ENCODE measurements at places on chromosomes 1 and 21.

DNA sequence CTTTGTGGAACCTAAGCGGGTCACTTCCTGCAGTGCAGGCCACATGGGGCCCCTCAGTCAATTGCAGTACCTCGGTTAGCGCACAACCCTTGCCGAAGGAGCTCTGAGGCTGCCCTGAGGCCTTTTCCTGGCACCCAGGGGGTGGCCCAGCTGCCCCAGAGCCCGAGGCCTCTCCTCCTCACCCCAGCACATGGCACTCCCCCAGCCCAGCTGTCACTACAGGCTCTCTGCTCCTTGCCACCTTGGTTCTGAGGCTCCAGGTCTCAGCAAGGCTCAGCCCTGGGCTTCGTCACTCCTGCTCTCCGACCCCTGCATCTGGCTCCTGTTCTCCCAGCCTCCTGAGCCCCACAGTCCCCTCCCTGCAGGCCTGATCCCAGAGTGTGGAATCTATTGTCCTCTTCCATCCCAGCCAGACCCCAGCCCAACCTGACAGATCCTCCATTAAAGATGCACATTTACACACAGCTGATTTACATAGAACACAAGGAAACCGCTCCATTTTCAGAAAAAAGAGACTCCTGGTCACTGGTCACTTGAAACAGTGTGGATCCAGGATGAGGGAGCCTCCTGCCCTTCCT is 192.8 kb upstream of the POU3F1 start:
- no peak for DNase-seq

- DNase-seq, result no peak
These were observed 24.3 kb upstream of the RCAN1 start for GRCh38 chr21:34639250-34639649.

DNA sequence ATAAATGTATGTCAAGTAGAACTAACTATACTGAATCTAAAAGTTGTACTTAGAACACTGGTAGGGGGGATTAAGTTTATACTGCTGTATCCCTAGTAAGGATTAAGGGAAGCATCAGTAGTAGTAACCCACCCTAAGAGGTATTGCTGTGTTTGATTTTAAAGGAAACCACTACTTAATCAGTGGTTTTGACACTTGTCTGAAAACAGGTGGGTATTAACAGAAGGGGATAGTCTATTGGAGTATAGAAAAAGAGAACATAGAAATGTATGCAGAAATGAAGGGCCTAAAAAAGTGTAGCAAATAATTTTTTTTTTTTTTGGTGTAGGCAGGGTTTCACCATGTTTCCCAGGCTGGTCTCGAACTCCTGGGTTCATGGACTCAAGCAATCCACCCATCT is 2.2 kb downstream of the MIGA1 start:
- DNase-seq, result no peak

DNA sequence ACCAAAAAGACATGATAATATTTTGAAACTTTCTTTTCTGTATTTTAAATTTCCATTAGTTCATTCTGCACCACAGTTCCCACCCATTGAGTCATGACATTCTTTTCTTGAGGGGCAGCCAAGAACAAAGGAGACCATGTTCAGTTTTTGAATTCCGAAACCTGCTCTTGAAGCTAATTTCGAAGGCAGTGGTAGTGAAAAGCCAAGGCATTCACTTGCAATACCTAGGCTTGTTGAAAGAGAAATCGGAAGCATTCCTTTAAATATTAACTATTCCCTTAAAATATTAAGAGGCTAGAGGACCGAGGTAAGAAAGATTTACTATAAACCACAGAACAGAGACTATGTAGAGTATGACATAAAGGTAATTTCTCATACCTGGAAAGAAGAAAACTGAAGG is 256.3 kb downstream of the ADGRL2 start:
- DNase-seq, result peak; percentile 58

- DNase-seq, result no peak
These were observed 273.8 kb downstream of the MATN1 start for GRCh38 chr1:30449428-30450147.

- DNase-seq, result no peak
These were observed 33.1 kb downstream of the THRAP3 start for GRCh38 chr1:36257375-36257767.

GRCh38 chr1:245552331-245552730 is 397.5 kb downstream of the KIF26B start:
- no peak for DNase-seq

- no peak for DNase-seq
These were observed 75.3 kb downstream of the HLX start for GRCh38 chr1:220954321-220955075.

DNA sequence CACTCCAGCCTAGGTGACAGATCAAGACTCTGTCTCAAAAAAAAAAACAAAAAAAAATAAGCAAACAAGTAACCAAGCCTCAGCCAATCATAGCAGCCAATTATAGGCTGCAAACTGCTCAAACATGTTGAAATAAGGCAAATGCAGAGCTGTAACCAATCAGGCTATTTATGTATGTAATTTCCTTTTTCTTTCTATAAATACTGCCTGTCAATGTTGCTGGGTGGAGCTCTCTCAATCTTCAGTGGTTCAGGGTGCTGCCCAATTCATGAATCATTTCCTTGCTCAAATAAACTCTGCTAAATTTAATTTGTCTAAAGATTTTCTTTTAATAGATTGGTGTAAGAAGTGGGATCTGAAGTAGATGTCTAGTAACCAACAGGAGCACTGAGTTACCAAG is 11.6 kb upstream of the CD1D start:
- no peak for DNase-seq

GRCh38 chr21:42539931-42540343 is 26.3 kb downstream of the SLC37A1 start:
- DNase-seq, result no peak

- no peak for DNase-seq
These were observed 2.1 kb downstream of the ARID4B start for GRCh38 chr1:235325854-235326253.

DNA sequence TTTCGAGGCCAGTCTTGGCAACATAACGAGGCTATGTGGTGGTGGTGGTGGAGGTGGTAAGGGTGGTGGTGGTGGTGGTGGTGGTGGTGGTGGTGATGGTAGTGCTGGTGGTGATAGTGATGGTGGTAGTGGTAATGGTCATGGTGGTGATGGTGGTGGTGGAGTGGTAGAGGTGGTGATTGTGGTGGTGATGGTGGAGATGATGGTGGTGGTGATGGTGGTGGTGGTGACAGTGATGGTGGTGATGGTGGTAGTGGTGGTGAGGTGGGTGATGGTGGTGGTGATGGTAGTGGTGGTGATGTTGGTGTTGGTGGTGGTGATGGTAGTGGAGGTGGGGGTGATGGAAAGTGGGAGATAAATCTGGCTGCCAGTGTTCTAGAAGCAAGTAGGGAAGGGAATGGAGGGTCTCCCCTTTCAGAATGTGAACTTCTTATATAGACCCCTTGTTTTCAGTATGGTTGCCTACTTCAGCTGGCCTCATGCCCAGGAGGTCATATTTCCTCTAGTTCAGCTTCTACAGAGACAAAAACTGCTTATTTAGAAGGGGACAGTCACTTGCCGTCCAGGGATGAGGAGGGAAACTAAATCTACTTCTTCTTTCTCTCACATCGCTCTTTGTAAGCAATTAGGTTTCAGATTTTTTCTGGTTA is 27.5 kb downstream of the SH3BGR start:
- no peak for DNase-seq

GRCh38 chr1:39354572-39354971 is 136.9 kb upstream of the BMP8A start:
- no peak for DNase-seq

DNA sequence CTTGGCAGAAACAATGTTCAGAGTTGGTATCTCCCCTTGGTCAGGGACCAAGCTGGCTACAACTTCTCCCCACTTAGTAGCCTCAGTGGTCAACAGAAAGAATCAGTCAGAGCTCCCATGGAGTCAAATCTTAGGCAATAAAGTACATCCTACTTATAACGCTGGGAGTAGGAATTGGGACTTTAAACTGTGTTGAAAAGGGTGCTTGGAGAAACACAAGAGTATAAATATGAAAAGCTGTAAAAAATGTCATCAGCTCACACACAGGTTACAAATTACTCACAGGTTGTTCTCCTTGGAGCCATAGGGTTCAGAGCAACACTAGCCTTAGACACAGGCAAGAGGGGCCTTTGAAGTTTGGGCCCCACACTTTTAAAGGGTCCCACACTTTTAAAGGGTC is 67.4 kb downstream of the WLS start:
- no peak for DNase-seq

GRCh38 chr1:29426701-29427279 is 190.5 kb downstream of the PTPRU start:
- peak; percentile 4 for DNase-seq

DNA sequence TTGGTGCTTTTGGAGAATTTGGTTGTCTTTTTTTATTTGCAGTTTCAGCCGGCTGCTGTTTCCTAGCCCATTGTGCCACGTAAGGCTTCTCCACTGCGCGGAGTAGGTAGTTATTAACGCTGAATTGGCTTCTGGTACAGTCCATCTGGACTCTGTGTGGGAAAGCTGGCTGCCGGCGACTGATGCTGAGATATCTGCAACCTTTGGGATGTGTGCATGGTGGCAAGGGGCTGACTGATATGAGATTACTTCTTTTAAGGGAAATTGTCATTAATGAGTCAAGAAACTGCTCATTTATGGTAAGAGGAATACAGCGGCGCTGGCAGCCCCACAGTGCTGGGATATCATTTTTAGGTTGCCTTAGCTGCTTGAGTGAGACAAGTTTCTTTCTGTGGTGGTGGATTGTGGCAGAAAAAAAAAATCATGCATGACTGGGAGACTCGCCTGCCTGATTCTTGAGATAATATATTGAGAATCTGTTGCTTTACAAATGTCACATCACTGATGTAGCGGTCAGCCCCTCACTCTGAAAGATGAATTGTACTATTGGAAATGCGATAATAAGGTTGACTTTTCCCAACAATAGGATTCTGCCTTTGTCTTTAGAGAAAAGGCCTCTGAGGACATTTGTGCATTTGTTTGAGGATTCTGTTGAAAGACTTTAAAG is 2.5 kb upstream of the ELAVL4 start:
- DNase-seq, result no peak

GRCh38 chr1:31923901-31924535 is 14.2 kb downstream of the PTP4A2 start:
- no peak for DNase-seq

DNA sequence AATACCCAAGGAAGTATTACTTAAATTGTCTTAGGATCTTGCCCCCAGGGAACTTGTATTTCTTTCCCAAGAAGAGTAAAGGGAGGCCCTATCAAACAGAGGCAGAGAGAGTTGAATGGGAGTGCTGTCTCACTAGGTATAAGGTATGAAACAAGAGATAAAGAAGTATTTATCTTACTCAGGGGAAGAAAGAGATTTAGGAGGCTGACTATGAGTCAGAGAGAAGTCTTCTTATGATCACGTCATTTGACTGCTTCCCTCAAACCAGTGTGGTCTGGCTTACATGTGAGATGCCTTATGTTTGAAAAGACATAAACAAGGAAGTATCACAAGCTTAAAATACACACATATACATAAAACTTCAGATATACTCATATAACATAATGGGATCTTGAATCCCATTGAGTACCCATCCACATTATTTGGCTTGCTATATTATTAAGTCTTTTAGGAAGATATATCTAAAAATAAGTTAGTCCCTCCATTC is 29.6 kb downstream of the DUSP10 start:
- peak; percentile 27 for DNase-seq

DNA sequence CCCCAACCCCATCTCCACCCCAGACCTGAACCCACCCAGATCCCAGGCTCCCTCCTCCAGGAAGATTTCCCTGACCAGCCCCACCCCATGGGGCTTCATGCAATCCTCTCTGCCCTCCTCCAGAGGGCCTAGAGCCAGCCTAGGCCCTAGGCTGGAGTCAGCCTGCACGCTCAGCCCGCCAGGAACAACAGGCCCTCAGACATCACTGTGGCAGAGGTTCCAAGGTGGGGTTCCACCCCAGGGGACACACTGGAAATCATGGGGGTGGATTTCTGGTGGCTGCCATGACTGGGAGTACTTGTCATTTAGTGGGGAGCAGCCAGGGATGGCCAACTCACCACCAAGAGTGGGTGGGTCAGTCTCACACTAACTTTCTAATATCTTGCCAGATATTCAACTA is 122.0 kb downstream of the GLIS1 start:
- no peak for DNase-seq

GRCh38 chr21:38384675-38385426 is 113.4 kb downstream of the ERG start:
- no peak for DNase-seq

DNA sequence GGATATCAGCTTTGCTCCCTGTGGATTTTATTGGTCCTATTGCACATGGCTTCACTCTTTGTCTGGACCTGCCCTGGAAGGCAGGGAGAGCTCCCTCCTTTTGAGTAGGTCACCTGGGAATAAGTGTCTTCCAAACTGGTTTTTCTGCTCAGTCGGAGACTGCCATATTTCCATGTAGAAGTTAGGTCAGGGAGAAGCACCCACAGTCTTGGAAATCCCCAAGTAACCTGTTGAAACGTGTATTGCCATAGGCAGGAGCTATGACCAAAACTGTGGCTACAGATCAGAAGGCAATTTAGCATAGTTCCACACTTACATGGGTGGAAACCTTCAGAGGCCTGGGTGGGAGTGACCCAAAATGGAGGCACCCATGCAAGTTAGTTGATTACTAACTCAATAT is 3.5 kb upstream of the GNG12 start:
- no peak for DNase-seq

- no peak for DNase-seq
These were observed 3.5 kb downstream of the EXOC8 start for GRCh38 chr1:231334079-231334666.

GRCh38 chr1:56547977-56548376 is 31.4 kb downstream of the PLPP3 start:
- no peak for DNase-seq

DNA sequence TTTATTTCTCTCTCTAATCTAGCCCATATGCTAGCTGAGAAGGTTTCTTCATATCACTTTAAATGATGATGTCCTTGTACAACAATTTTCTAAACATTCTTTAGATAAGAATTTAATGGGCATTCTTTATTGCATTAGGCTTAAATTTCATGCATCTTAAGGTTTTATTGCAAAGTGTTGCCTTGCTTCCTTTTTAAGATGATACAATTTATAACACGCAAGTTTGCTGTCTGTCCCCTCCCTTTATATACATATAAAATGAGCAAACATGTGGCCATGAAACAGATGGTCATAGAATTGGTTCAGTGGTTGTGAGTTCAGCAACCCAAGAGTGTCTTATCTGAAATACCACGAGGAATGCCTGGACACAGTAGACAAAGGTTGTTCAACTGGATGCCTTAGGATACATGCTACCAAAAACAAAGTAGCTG is 12.1 kb downstream of the NBPF3 start:
- DNase-seq, result no peak

DNA sequence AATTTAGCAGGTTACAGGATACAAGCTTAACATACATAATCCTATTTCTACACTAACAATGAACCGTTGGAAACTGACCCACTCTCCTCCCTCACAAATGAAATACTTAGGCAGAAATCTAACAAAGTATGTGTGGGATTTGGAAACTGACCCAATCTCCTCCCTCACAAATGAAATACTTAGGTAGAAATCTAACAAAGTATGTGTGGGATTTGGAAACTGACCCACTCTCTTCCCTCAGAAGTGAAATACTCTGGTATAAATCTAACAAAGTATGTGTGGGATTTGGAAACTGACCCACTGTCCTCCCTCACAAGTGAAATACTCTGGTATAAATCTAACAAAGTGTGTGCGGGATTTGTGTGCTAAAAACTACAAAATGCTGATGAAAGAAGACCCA is 60.3 kb downstream of the TRAF5 start:
- DNase-seq, result peak; percentile 39

All from lung (tissue), 17 donors.